ENCODE measurements at places on chromosomes 1 and 21. TPM values are rescaled to one million over a fixed set of nuclear protein-coding genes. Genes with fewer than 3 reads are reported as not detected.
A peak's percentile ranks its signal among the peaks of the same experiment; 100 is the strongest.

DNA sequence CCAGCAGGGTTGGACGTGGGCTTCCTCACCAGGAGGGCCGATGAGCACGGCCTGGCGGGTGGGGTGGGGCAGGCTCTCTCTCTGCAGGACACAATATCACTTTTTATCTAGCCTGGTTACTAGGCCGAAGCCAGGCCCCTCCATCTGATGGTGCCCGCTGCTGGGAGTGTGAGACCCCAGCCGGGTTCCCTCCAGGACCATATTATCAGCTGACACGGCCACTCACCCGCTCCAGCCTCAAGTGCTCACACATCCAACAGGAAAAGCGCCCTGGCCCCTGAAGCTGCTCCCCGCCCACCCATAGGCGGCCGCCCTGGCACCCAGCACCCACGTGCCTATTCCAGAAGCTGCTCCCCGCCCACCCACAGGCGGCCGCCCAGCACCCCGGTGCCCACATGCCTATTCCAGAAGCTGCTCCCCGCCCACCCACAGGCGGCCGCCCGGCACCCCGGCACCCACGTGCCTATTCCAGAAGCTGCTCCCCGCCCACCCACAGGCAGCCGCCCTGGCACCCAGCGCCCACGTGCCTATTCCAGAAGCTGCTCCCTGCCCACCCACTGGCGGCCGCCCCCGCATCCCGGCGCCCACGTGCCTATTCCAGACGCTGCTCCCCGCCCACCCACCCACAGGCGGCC, 5.0 kb downstream of the SLC19A1 start:
- H3K4me3 ChIP-seq, result no peak overlapping the region
- DNase-seq, result peak; percentile 52
- peaks cover 11% of the 10 kb centered on the region for H3K4me1 ChIP-seq
- no peaks in the 10 kb centered on the region for H3K27me3 ChIP-seq
- H3K27ac ChIP-seq, result no peak overlapping the region
- no peaks in the 10 kb centered on the region for H3K36me3 ChIP-seq

GRCh38 chr1:16386454-16387113, 19.5 kb downstream of the SZRD1 start:
- H3K27me3 ChIP-seq, result no peaks in the 10 kb centered on the region
- peak; percentile 71 for DNase-seq
- no peak overlapping the region for H3K4me3 ChIP-seq
- H3K36me3 ChIP-seq, result no peaks in the 10 kb centered on the region
- peak overlapping the region; percentile 86 for H3K27ac ChIP-seq

GRCh38 chr1:77716065-77716464, 33.6 kb upstream of the ZZZ3 start:
- H3K36me3 ChIP-seq, result peaks cover 25% of the 10 kb centered on the region
- H3K27me3 ChIP-seq, result no peaks in the 10 kb centered on the region
- H3K4me3 ChIP-seq, result no peak overlapping the region
- no peak overlapping the region for H3K27ac ChIP-seq
- H3K4me1 ChIP-seq, result no peaks in the 10 kb centered on the region
- DNase-seq, result no peak

GRCh38 chr1:212311836-212312497, 26.8 kb downstream of the PPP2R5A start:
- no peak overlapping the region for H3K4me3 ChIP-seq
- H3K4me1 ChIP-seq, result no peaks in the 10 kb centered on the region
- no peak overlapping the region for H3K27ac ChIP-seq
- no peaks in the 10 kb centered on the region for H3K27me3 ChIP-seq
- DNase-seq, result no peak

GRCh38 chr1:20409012-20409411, 77.0 kb downstream of the CAMK2N1 start:
- DNase-seq, result no peak
- no peaks in the 10 kb centered on the region for H3K27me3 ChIP-seq
- H3K4me1 ChIP-seq, result no peaks in the 10 kb centered on the region
- H3K36me3 ChIP-seq, result no peaks in the 10 kb centered on the region
- no peak overlapping the region for H3K4me3 ChIP-seq
- no peak overlapping the region for H3K27ac ChIP-seq

GRCh38 chr1:54488065-54488750, 59.8 kb upstream of the ACOT11 start:
- H3K27ac ChIP-seq, result peak overlapping the region; percentile 97
- no peaks in the 10 kb centered on the region for H3K27me3 ChIP-seq
- H3K36me3 ChIP-seq, result no peaks in the 10 kb centered on the region
- H3K4me1 ChIP-seq, result peaks cover 53% of the 10 kb centered on the region

DNA sequence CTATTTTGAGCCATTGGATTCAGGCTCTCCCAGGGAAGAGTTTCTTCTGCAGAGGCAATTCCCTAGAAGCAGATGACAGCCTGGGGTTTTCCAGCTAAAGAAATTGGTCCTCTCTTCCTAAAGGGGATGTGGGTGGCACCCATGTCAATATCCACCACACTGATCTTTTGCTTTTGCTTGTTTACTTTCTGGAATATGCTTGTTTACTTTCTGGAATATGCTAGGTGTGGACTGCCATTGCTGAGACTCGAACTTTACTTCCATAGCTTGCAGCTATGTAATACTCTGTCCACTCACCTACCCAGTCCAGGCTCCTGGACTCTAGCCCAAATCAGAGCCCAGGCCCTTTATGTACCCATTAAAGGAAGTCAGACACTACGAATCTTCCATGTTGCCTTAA, 92.1 kb upstream of the SMYD2 start:
- DNase-seq, result no peak
- H3K36me3 ChIP-seq, result no peaks in the 10 kb centered on the region
- H3K4me1 ChIP-seq, result peaks cover 10% of the 10 kb centered on the region
- H3K4me3 ChIP-seq, result no peak overlapping the region

The PLA2G5 gene
- 22.8 TPM for total RNA-seq

The ERVH48-1 gene
- total RNA-seq, result not detected

The OXCT2 gene
- 0.55 TPM for total RNA-seq

The SERPINC1 gene
- total RNA-seq, result not detected

All from sigmoid colon (tissue), 7 donors.